Activated T-cell treated with anti-CD3 and anti-CD28 coated beads, Interleukin-2, amount 50 U/mL, for 72 hours (primary cell): ENCODE measurements at places on chromosomes 5 and 9. TPM values are rescaled to one million over a fixed set of nuclear protein-coding genes. Genes with fewer than 3 reads are reported as not detected.

DNA sequence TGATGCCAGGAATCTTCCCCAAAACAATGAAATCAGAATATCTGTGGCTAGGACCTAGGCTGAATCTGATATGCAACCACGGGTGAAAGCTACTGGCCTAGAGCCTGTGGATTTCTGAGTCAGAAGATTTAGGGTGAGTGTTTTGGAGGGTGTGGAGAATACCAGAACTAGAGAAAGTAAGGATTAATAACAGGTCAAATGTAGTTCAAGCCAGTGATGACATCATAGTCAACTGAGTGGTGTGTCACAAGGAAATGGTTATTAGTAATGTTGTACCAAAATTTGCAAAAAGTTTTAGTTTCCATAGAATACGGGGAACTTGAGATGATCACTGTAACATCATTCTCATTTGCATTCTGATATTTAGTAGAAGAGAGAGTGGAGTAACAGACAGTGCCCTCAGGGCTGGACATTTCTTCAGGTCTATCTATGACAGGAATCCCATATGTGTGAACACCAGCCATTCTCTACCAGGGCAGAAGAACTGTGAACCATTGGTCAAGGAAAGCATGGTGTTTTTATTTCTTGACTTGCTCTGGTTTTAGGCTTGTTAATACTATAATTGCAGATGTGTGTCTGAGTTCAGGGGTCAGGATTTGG is 3.7 kb downstream of the GALNT12 start:
- peak overlapping the region; percentile 47 for H3K4me3 ChIP-seq
- H3K36me3 ChIP-seq, result peaks cover 2% of the 10 kb centered on the region
- no peak for DNase-seq
- H3K27ac ChIP-seq, result no peak overlapping the region
- peaks cover 7% of the 10 kb centered on the region for H3K27me3 ChIP-seq

DNA sequence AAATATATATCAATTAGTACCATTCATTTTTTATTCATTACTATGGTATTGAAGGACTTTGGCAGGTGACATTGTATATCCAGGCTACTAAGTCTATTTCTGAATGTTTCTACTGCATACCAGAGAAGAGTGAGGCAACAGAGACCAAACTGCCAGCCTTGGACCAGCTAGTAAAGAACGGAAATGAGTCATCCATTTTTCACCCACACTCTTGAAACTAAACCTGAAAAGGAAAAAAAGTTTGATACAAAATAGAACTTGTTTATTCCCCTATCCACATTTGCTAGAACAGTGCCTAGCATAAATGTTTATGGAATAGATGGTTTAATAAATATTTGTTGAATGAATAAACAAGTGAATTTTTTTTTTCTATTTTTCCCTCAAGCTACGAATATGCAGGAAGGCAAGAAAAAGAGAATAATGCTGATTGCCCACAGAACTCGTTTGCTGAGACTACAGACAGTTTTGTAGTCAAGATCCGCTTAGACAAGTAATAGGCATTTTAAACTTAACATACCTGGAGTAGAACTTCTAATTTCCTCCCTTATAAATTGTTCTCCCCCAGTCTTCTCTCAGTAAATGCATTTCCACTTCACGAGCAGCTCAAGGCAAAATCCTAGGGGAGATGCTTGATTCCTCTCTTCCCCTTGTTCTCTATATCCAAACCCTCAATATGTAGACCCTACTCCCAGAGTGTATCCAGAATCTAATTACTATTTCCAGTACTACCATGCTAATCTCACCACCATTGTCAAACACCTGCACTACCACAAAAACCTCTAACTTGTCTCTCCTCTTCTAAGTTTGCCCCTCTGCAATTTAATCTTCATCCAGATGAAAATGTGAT is 146.2 kb upstream of the RASA1 start:
- H3K4me1 ChIP-seq, result peaks cover 56% of the 10 kb centered on the region
- no peaks in the 10 kb centered on the region for H3K27me3 ChIP-seq
- DNase-seq, result peak; percentile 42
- H3K4me3 ChIP-seq, result peak overlapping the region; percentile 56

GRCh38 chr9:134340475-134341160 is 14.4 kb downstream of the RXRA start:
- H3K36me3 ChIP-seq, result no peaks in the 10 kb centered on the region
- H3K4me3 ChIP-seq, result no peak overlapping the region
- no peak overlapping the region for H3K27ac ChIP-seq
- no peak for DNase-seq

DNA sequence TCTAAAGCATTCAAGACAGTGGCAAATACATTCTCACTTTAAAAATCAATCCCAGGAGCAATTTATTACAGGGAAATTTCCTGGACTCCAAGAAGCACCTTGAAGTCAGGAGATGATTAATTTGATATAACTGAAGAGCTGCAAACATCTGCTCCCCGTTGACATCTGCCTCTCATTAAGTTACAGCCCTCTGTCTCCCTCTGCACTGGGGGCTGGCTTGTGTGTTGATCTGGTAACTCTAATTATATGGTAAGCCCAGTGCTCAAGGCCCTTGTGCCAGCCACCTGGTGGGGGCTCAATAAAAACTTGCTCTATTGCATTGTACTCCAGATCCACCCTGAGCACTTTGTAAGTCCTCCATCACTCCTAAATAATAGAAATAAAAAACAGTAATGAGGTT is 131.1 kb upstream of the ZNF462 start:
- H3K4me1 ChIP-seq, result no peaks in the 10 kb centered on the region
- no peaks in the 10 kb centered on the region for H3K36me3 ChIP-seq
- H3K27ac ChIP-seq, result no peak overlapping the region
- H3K4me3 ChIP-seq, result no peak overlapping the region

GRCh38 chr5:107607671-107608345 is 62.9 kb downstream of the EFNA5 start:
- peaks cover 26% of the 10 kb centered on the region for H3K27me3 ChIP-seq
- H3K36me3 ChIP-seq, result no peaks in the 10 kb centered on the region
- H3K4me3 ChIP-seq, result no peak overlapping the region
- H3K27ac ChIP-seq, result no peak overlapping the region

Gene CCDC192
- 0.25 TPM for total RNA-seq

DNA sequence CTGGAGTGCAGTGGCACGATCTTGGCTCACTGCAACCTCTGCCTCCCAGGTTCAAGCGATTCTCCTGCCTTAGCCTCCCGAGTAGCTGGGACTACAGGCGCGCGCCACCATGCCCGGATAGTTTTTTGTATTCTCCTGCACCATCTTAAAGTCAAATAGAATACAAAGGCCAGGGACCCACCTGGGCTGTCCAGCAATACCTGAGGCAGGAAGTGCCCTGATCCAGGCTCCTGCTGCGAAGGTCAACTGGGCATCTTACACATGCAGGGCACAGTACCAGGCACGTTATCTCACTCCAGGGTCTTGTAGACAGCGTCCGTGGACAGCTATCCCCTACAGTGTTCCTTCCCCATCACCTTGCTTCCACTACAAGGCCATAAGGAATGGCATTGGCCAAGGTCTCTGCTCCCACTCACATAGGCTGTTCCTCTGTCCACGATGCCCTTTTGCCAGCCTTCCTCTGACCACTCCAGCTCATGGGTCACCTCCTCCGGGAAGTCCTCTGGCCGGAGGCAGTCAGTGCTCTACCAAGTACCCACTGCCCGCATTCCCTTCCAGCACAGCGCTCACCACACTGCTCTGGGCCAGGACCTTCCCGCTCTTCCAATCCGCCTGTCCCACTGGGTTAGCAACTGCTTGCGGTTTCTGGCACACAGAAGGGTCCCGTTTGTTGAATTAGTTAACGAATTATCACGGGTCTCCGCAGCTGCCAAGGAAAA is 978 bp downstream of the P4HA2 start:
- no peak overlapping the region for H3K27ac ChIP-seq
- H3K36me3 ChIP-seq, result no peaks in the 10 kb centered on the region
- no peak for DNase-seq
- peak overlapping the region; percentile 62 for H3K4me3 ChIP-seq
- peaks cover 49% of the 10 kb centered on the region for H3K27me3 ChIP-seq
- peaks cover 14% of the 10 kb centered on the region for H3K4me1 ChIP-seq

Gene FBP1
- total RNA-seq, result 3.3 TPM

Gene CBY3
- total RNA-seq, result 0.44 TPM

Gene QRFP
- not detected for total RNA-seq

DNA sequence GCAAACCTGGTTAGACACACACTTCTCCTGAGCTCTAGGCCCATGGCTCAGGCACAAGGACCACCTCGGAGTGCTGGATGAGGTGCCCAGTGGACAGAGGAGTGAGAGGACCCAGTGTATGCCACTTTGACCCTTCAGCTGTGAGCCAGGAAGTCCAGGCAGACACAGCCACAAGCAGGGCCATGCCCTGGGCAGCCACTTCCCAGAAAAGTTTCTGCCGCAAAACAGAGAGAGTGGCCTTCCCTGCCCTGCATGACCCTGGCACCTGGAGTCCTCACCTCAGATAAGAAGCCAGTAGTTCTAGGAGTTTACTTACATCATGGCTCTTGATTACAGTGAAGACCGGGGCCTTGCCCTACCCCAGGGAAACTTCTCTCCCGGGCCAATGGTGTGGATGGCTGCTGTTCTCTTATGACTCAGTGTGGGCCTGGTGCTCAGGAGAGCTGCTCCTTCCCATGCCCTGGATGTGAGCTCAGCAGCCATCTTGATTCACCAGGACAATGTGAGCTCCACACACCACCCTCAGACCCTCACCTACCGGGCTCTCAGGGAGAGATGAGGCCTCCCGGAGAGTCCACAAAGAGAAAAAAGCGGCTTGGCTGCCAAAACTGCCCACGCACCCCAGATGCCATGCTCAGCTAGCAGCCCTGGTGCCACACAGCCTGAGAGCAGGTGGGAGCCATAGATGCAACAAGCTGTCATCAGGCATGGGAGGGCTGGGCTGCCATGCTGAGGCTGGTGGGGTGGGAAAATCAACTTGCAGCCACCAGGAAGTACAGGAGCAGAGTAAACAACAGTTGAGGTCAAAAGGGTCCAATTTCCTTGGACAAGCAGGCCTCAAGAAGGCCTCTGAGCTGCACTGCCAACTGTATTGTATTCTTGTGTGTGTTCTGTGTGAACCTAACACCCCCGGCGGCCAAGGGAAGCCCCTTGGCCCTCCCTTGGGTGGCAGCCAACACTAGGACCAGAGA is 11.7 kb upstream of the IRF1 start:
- H3K27me3 ChIP-seq, result peaks cover 24% of the 10 kb centered on the region
- no peak overlapping the region for H3K4me3 ChIP-seq
- no peak for DNase-seq
- H3K27ac ChIP-seq, result no peak overlapping the region
- peaks cover under 1% of the 10 kb centered on the region for H3K36me3 ChIP-seq

DNA sequence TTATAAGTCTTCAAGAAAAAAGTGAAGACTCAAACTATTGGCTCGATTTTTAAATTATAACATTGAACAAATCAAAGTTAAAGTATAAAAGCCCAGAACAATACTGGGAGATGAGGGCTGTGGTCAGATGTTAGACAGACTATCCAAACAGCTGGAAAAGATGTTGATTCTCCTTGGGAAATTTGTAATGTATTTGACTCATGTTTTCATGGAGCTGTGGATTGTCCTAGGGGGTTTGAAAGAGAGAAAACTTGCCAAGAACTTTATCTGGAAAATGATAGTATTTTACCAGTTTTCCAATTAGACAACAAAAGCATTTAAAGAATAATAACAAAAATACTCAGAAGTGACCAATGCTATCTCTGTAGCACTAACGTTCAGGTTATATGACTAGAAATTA is 339.2 kb downstream of the ARL15 start:
- H3K4me3 ChIP-seq, result no peak overlapping the region
- no peaks in the 10 kb centered on the region for H3K4me1 ChIP-seq
- DNase-seq, result no peak
- H3K27ac ChIP-seq, result no peak overlapping the region
- H3K27me3 ChIP-seq, result no peaks in the 10 kb centered on the region

DNA sequence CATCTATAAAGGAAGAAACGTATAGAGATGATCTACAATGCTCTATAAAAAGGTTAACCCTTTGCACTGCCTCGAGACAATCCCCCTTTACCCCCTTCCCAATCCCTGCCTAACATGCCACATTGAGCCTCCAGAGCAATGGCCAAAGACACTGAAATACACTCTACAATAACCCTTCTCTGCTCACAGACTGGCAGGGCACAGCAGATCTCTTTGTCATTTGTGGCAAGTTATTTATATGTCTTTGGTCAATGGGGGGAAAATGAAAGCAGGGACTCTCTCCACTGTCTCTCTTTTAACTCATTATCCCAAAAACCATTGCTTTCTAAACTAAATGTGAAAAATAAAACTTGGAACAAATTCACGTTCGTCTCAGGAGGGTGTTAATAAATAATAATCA is 51.7 kb downstream of the PTCH1 start:
- no peak overlapping the region for H3K4me3 ChIP-seq
- no peak overlapping the region for H3K27ac ChIP-seq
- no peaks in the 10 kb centered on the region for H3K36me3 ChIP-seq
- peaks cover 10% of the 10 kb centered on the region for H3K27me3 ChIP-seq
- peaks cover 25% of the 10 kb centered on the region for H3K4me1 ChIP-seq

Gene PRKACG
- not detected for total RNA-seq

- no peak overlapping the region for H3K27ac ChIP-seq
- peaks cover 3% of the 10 kb centered on the region for H3K36me3 ChIP-seq
- H3K27me3 ChIP-seq, result no peaks in the 10 kb centered on the region
- DNase-seq, result no peak
- no peak overlapping the region for H3K4me3 ChIP-seq
- H3K4me1 ChIP-seq, result no peaks in the 10 kb centered on the region
These were observed 101.3 kb downstream of the PHF2 start for GRCh38 chr9:93677641-93678136.

Gene C5orf58
- total RNA-seq, result not detected

GRCh38 chr5:61332851-61333320 is 828 bp downstream of the ZSWIM6 start:
- H3K27me3 ChIP-seq, result peaks cover 25% of the 10 kb centered on the region
- peaks cover 10% of the 10 kb centered on the region for H3K36me3 ChIP-seq
- DNase-seq, result peak; percentile 42
- no peak overlapping the region for H3K27ac ChIP-seq
- peaks cover 45% of the 10 kb centered on the region for H3K4me1 ChIP-seq
- H3K4me3 ChIP-seq, result peak overlapping the region; percentile 87

Gene ZNF879
- total RNA-seq, result 2.8 TPM

DNA sequence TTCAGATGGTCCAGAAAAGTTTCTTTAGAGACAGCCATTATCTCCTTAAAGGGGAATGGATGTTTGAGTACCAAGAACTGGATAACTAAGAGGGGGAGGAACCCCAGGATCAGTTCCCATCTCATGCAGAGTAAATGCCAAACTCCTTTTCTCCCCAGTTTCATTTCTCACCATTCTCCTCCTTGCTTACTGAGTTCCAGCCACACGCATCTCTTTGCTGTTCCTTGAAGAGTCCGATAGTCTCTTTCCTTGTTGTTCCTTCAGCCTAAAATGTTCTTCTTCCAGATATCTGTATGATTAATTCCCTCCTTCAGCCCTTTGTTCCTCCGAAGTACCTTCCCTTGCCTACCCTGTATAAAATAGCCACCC is 30.0 kb downstream of the KDM4C start:
- no peaks in the 10 kb centered on the region for H3K36me3 ChIP-seq
- H3K4me1 ChIP-seq, result peaks cover 36% of the 10 kb centered on the region
- H3K27me3 ChIP-seq, result no peaks in the 10 kb centered on the region
- no peak for DNase-seq
- no peak overlapping the region for H3K27ac ChIP-seq

Gene GMCL2
- not detected for total RNA-seq

GRCh38 chr5:135185481-135186065 is 151.5 kb upstream of the PITX1 start:
- H3K27me3 ChIP-seq, result peaks cover 4% of the 10 kb centered on the region
- H3K4me1 ChIP-seq, result no peaks in the 10 kb centered on the region
- H3K27ac ChIP-seq, result no peak overlapping the region
- no peaks in the 10 kb centered on the region for H3K36me3 ChIP-seq
